Suprapubic skin (tissue), 4 donors: ENCODE measurements at places on chromosomes 7 and 10.

GRCh38 chr10:104445359-104445758, 91.7 kb downstream of the CFAP58 start:
- H3K4me1 ChIP-seq = no peaks in the 10 kb centered on the region
- H3K4me3 ChIP-seq = no peak overlapping the region
- H3K27ac ChIP-seq = no peak overlapping the region
- no peaks in the 10 kb centered on the region for H3K27me3 ChIP-seq
- no peaks in the 10 kb centered on the region for H3K36me3 ChIP-seq

DNA sequence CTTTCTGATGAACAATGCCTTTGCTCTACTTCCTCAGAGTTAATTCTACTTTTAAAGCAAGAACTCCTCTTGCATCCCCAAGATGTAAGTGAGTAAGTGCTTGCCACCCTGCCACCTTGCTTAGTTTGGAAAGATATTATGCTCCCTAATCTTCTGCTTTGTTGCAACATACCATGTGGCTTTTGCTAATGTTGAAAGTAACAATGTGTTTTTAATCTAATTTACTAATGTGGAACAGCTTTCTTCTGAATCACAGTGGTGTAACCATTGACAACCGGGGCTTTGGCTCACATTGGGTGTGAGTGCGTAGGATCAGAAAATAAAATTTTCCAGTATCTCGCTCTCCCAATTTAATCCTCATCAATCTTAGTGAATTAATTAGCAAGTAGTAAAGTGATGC, 254.1 kb upstream of the PTER start:
- no peaks in the 10 kb centered on the region for H3K36me3 ChIP-seq
- peak overlapping the region; percentile 69 for H3K27ac ChIP-seq
- H3K27me3 ChIP-seq = no peaks in the 10 kb centered on the region
- no peak overlapping the region for H3K4me3 ChIP-seq
- peaks cover 11% of the 10 kb centered on the region for H3K4me1 ChIP-seq

DNA sequence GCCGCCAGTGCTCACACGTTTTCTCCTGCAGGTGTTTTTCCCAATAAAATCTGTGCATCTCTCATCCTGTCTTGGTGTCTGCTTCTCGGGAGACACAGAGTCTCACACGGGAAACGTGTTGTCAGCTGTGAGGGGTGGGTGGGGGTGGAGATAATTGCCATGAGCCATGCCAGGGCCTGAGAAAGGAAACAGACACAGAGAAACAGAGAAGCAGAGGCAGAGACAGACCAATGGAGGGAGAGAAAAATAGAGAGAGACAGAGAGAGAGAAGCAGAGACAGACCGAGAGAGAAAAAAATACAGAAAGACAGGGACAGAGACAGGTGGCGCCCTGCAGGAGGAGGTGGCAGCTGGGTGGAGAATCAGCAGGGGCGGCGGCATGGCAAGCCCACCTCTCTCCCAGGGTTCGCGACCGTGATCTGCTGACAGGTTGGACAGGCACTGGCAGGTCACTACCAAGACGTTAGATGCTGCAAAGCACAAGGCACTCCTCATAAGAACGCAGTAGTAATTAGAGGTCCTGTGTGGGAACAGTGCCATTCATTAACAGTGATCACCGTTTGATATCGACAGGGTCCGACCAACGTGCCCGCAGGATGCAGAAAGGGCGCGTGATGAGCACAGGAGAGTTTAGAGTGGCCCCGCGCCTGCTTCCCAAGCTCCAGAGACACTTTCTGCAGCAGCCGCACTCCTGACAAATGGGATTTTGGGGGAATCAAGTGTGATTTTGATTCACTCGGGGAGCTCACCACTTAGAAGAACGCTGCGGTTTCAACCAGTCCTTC, 70.5 kb upstream of the INSIG1 start:
- H3K4me1 ChIP-seq = peaks cover 5% of the 10 kb centered on the region
- no peak overlapping the region for H3K4me3 ChIP-seq
- no peaks in the 10 kb centered on the region for H3K36me3 ChIP-seq
- no peak for DNase-seq

DNA sequence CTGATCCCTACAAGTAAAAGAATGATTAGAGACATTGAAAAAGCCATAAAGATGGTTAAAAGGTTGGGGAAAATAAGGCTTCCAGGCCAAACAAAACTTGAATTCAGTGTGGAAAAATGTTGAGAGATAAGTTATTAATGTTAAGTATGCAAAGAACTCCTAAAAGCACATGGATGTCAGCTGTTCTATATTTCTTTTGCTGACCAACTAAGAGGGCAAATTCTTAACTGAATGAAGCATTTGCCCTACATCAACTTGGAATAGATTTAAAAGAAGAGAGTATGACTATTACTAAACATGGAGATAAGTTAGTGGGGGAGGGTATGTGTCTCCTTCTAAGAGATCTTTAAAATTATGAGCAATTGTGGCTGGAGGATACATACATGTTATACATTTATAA, 124.8 kb downstream of the KIAA1217 start:
- H3K4me1 ChIP-seq = peaks cover 10% of the 10 kb centered on the region
- H3K36me3 ChIP-seq = no peaks in the 10 kb centered on the region
- DNase-seq = no peak
- H3K27me3 ChIP-seq = no peaks in the 10 kb centered on the region

GRCh38 chr7:100122067-100122466, 2.6 kb downstream of the CNPY4 start:
- no peak for DNase-seq
- H3K4me1 ChIP-seq = peaks cover 42% of the 10 kb centered on the region
- H3K36me3 ChIP-seq = no peaks in the 10 kb centered on the region
- H3K27me3 ChIP-seq = no peaks in the 10 kb centered on the region
- H3K4me3 ChIP-seq = no peak overlapping the region

DNA sequence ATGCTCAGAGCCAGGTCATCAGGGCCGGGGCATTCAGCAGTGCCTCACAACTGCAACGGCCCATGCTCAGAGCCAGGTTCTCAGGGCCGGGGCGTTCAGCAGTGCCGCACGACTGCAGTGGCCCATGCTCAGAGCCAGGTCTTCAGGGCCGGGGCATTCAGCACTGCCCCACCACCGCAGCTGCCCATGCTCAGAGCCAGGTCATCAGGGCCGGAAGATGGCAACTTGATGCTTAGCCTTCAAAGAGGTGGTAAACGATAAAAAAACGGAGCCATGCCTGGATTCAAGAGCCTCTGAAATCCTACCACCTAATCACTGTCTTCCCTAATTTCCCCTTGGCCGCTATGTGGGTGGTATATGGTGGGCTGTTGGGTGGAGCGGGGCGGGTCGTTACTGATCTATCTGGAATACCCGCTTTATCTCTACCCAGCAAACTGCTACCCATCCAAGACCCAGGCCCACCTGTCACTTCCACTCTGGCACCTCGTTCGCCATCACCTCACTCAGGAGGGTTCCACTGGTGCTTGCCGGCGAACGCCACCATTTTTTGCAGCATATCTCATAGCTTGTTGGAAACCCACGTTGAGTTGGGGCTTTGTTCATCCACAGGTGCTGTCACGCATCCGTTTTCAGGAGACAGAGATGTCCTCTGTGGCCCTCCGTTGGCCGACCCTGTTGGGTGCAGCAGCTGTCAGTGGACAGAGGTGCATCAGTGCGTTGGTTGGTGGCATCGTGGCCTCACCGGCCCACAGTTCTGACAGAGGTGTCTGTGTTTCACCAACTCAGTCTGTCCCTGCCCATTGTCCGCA, 221.1 kb downstream of the EBF3 start:
- no peaks in the 10 kb centered on the region for H3K27me3 ChIP-seq
- H3K4me3 ChIP-seq = no peak overlapping the region
- no peak overlapping the region for H3K27ac ChIP-seq
- no peaks in the 10 kb centered on the region for H3K4me1 ChIP-seq
- DNase-seq = peak; percentile 28
- peaks cover 10% of the 10 kb centered on the region for H3K36me3 ChIP-seq

- H3K27ac ChIP-seq = no peak overlapping the region
- DNase-seq = no peak
Observed at GRCh38 chr7:69049326-69049725, 548.9 kb upstream of the AUTS2 start.

- H3K27me3 ChIP-seq = no peaks in the 10 kb centered on the region
- no peaks in the 10 kb centered on the region for H3K36me3 ChIP-seq
- DNase-seq = no peak
- no peak overlapping the region for H3K4me3 ChIP-seq
- H3K27ac ChIP-seq = no peak overlapping the region
Observed at GRCh38 chr7:137262599-137262998, 80.9 kb downstream of the PTN start.

GRCh38 chr10:48361176-48361575, 54.7 kb downstream of the MAPK8 start:
- no peaks in the 10 kb centered on the region for H3K27me3 ChIP-seq
- H3K4me1 ChIP-seq = peaks cover 24% of the 10 kb centered on the region
- H3K36me3 ChIP-seq = no peaks in the 10 kb centered on the region
- H3K27ac ChIP-seq = no peak overlapping the region

DNA sequence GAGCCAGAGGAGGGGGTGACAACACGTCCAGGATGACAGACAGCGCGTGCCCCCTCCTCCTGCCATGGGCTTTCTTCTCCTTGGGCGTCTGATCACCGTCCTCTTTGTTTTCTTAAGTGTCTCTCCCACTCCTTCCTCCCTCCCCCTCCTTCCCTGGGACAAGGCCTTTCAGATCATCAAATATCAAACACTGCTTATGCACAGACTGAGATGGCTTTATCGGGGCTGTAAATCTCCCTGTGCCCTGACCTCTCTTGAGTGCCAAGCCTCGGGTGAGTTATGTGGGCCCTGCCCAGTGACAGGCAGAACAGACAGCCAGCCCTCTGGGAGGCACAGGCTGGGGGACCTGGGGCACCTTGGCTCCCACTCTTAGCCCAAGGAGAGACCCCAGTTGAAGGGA, 116.4 kb downstream of the C10orf105 start:
- H3K27ac ChIP-seq = no peak overlapping the region
- no peaks in the 10 kb centered on the region for H3K27me3 ChIP-seq
- no peaks in the 10 kb centered on the region for H3K36me3 ChIP-seq
- no peak overlapping the region for H3K4me3 ChIP-seq
- DNase-seq = no peak
- H3K4me1 ChIP-seq = peaks cover 19% of the 10 kb centered on the region

DNA sequence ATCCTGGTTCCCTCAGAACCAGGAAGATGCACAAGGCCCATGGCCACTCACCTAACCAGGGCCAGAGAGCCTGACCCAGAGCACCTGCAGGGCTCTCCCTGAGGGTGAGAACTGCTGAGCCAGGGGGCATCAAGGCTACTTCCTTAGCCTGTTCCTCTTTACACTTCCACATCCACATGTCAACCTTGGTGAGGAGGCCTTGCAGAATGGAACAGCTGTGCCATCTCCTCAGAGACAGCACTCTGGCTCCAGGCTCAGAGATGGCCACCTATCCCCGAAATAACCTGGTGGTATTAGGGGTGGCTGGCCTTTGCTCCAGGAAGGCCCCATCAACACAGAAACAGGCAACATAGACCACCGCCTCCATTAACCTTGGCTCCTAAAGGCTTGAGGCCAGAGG, 473.0 kb downstream of the RPS24 start:
- H3K4me1 ChIP-seq = peaks cover 17% of the 10 kb centered on the region
- no peak overlapping the region for H3K4me3 ChIP-seq
- no peaks in the 10 kb centered on the region for H3K27me3 ChIP-seq
- DNase-seq = no peak
- no peaks in the 10 kb centered on the region for H3K36me3 ChIP-seq

DNA sequence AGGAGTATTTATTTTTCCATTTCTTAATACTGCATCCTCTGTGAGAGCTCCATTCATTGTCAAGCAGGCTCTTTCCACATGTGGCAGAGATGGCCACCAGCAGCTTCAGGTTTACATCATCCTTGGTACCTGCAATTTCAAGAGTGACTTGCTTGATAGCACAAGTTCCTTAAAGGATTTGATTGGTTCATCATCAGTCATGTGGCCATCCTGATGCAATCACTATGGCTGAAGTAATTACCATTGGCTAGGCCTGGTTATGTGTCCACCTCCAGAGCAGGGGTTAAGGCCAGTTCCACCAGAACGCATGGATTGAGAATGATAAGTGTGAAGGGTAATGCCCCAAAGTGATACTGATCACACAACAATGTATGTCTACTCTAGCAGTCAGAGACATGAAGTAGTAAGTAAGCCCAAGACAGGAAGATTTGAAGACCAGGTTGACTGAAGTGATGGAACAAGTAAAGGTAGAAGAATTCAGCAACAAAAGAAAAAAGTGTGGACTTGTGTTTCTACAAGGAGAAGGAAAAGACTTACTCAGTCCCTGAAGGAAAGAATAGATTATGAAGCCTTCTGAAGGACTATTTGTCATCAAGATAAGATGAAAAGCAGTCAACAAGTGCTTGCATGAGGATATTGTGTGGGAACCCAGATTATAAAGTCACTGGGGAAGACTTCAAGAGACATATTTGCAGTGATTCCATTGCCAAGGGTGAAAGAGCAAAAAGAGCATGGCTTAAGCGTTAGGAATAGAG, 26.4 kb upstream of the PRKAR2B start:
- no peak overlapping the region for H3K27ac ChIP-seq
- no peak for DNase-seq
- no peak overlapping the region for H3K4me3 ChIP-seq
- no peaks in the 10 kb centered on the region for H3K36me3 ChIP-seq
- no peaks in the 10 kb centered on the region for H3K4me1 ChIP-seq
- no peaks in the 10 kb centered on the region for H3K27me3 ChIP-seq

DNA sequence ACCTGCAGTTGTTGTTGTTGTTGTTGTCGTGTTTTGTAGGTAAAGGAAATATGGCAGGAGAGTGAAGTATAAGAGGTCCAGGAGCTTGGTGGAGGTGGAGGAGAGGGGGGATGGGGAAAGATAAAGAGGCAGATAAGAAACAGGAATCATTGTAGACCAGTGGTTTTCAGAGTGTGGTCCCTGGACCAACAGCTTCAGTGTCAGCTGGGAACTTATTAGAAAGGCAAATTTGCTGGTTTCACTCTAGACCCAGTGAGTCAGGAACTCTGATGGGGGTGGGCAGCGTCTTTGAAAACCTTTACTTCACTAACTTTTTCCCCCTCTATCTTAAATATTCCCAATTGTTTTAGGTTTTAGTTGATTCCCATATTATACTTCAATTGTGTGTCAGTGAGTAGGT, 241.5 kb downstream of the AUTS2 start:
- H3K27ac ChIP-seq = no peak overlapping the region
- H3K36me3 ChIP-seq = no peaks in the 10 kb centered on the region
- no peaks in the 10 kb centered on the region for H3K27me3 ChIP-seq
- no peaks in the 10 kb centered on the region for H3K4me1 ChIP-seq

- no peak overlapping the region for H3K4me3 ChIP-seq
- H3K27ac ChIP-seq = no peak overlapping the region
- no peaks in the 10 kb centered on the region for H3K36me3 ChIP-seq
- H3K27me3 ChIP-seq = no peaks in the 10 kb centered on the region
- no peak for DNase-seq
Observed at GRCh38 chr10:75640803-75641202, 209.4 kb downstream of the LRMDA start.

DNA sequence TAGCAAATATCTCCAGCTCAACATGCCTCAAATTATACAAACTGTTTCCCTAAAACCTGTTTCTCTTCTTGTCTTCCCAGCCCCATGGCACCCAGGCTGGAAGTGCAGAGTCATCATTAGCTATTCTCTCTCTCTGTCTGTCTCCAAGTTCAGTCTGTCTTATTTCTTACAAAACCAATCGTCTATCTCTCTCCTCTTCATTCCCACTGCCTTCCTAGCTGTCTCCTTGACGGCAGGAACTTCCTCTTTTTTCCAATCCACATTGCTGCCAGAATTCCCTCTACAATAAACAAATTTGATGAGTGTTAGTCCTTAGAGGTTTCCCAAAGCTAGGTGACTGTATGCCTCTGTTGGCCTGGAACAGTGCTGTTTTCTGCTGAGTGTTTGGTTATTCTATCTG, 14.9 kb upstream of the ZNRF2 start:
- peaks cover 18% of the 10 kb centered on the region for H3K4me1 ChIP-seq
- H3K4me3 ChIP-seq = no peak overlapping the region
- H3K36me3 ChIP-seq = no peaks in the 10 kb centered on the region
- no peak for DNase-seq
- H3K27ac ChIP-seq = peak overlapping the region; percentile 13
